ENCODE measurements at places on chromosomes 11 and 22.

DNA sequence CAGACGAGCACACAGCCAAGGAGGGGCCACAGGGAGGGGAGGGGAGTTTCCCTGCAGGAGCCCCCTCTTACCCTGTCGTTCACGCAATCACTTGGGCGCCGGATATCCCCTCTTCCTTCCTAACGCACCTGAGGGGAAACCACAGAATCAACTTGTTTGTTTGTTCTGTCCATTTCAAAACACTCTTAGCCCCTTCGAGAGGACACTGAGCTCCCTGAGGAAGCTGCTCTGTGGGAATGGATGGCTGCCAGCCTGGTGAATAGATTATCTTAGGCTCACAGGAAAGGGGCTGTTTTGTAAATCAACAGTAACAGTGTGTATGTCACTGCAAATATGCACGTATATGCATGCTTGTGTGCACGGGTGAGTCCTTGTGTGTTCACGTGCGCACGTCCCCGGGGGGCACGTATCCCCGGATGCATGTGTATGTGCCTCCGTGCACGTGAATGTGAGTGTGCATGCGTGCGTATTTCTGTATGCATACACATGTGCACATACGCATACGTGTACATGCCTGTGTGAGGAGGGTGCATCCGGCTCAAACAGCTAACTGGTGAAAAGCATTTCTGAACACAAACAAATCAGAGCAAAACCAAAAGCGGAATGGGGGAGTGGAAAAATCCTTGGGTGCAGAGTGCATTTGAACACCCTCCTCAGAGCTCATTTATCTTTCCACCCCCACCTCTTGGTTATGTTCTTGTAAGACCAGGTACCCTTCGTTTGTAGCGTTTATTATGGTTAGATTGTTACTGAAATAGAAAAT lies 7.2 kb downstream of the ARSA start:
- peak; percentile 23 for DNase-seq

GRCh38 chr22:44369916-44370801 lies 57.4 kb upstream of the SHISAL1 start:
- no peak for DNase-seq

DNA sequence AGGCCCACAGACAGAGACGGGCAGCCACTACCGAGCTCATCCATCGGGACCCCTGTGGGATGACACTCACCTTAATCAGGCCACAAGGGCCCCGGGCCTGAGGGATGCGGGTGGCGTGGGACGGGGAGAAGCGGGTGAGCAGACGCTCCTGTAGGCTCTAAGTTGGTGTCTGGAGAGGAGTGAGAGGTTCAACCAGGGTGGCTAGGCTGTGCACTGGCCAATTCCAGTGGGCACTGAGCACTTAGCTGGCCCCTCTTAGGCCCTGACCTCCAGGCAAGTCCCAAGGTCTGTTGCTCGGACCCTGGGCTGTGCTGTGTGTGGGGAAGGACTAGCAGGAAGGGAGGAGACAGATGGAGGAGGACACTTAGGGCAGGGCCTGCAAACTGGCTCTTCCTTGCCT lies 139.3 kb downstream of the ST3GAL4 start:
- no peak for DNase-seq

GRCh38 chr11:57191311-57192219 lies 9.8 kb downstream of the LRRC55 start:
- no peak for DNase-seq

GRCh38 chr11:82703796-82704195 lies 29.9 kb downstream of the FAM181B start:
- DNase-seq, result no peak

- peak; percentile 93 for DNase-seq
Observed at GRCh38 chr11:115784796-115785521, 280.7 kb upstream of the CADM1 start.

DNA sequence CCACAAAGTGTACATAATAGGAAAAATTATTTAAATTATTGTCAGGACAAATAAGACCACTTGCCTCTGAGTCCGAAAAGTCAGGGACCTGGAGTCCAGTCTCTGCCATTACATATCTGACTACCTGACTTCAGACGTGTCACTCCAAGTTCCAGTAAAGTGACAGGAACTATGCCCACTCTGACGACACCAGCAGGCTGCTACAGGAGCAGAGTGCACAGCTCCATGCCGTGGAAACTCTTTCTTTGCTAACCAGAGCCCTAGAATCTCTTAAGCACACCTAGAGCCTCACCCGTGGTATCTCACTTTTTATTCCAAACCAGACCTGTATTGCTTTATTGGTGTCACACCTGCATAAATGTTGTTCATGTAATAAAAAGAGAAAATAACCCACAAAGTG lies 93.7 kb downstream of the PLEKHA7 start:
- no peak for DNase-seq

- DNase-seq, result no peak
Observed at GRCh38 chr11:62025487-62026105, 58.2 kb upstream of the FTH1 start.

DNA sequence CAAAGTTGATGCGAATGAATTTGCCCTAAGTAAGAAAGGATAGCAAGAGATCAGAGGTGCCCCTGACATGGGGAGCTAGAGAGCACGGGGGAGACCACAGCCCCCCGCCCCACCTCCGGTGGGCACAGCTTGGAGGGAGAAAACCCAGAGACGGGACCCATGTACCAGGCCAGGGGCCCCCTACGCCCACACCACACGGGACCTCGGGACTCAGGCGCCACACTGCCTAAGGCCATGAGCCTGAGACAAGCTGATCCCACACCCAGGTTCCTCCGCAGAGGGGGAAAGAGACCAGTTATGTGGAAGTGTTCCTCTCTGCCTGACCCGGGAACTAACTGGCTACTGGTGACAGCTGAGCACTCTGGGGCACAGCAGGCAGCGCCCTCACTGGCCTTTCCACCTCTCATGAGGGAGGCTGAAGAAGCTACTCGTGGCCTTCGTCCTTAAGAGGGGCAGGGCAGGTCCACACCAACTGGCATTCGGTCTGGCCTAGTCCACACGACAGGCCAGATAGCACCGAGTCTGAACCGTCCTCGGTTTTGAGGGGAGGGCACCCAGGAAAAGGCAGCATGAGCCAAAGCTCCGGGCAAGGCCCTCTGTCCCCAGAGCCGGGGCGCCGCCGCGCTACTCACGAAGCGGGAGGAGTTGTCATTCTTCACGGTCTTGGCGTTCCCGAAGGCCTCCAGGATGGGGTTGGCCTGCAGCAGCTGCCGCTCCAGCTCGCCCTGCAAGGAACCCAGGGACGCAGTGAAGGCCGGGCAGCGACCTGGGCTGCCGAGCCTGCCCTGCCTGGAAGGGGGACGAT lies 65.8 kb downstream of the MYH9 start:
- DNase-seq, result no peak

- DNase-seq, result no peak
Observed at GRCh38 chr11:44212128-44212527, 97.8 kb downstream of the ALX4 start.

- peak; percentile 15 for DNase-seq
Observed at GRCh38 chr22:22342697-22343580, 98.4 kb downstream of the VPREB1 start.

- no peak for DNase-seq
Observed at GRCh38 chr11:68040101-68040956, 1.5 kb downstream of the TCIRG1 start.

DNA sequence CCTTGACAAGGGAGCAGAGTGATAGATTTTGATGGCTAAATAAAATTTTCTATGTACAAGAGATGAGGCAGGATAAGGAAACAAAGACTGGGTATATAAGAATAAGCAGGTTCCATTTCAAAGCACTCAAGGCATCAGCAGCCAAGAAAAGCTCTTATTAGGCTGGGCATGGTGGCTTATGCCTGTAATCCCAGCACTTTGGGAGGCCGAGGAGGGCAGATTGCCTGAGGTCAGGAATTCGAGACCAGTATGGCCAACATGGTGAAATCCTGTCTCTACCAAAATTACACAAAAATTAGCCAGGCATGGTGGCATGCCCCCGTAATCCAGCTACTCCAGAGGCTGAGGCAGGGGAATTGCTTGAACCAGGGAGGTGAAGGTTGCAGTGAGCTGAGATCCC lies 563.4 kb upstream of the CCDC179 start:
- DNase-seq, result no peak

DNA sequence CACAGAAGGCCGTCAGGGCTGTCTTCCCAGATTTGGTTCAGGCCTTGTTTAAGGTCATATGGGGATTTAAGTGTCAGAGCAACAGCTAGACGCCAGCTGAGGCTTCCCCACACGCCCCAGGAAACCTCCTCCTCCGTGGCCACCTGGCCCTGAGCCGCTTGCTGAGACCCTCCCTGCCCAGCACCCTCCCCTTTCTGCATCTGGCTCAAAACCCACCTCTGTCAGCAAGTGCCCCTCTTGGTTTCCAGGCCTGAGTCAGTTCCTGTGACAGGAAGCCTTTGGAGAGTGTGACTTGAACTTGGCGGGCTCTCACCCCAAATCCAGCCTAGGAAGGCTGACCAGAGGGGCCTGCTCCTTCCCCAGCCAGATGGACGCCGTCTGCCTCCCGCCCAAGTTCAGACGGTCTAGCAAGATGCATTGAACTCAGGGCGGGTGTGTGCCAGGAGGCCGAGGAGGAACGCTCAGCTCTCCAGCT lies 561 bp downstream of the FXYD2 start:
- DNase-seq, result no peak

GRCh38 chr22:42356533-42356932 lies 75.7 kb downstream of the NFAM1 start:
- no peak for DNase-seq

DNA sequence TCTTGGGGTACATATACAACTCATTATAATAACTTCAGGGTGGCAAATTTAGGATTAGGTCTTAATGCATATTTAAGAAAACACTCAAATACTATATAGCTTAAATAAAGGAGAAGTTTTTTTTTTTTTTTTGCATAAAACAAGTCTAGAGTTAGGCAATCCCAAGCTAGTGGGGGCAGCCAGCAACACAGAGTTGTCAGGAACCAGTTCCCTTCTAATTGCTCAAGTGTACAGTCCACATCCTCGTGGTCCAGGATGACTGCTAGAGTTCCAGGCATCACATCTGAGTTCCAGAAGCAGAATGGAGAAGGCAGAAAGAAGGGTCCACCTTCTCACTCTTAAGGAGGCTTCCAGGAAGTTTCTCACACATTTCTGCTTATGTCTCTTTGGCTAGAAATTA lies 261.9 kb upstream of the PLET1 start:
- no peak for DNase-seq

DNA sequence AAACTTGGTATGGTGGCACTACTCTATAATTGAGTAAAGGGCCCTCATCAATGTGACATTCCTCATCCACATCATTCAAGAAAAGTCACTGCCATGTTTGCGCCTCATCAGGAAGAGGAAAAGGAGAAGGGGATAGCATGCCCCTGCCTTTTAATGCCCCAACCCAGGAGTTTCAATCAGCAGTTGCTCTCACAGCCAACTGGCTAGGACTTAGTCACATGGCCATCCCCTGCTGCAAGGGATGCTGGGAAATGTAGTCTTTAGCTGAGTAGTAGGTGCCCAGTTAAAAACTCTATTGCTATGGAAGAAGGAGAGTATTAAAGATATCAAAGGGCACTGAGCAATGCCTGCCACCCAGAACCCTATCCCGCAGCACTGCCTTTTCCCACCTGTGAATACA lies 10.9 kb upstream of the CCND1 start:
- no peak for DNase-seq

DNA sequence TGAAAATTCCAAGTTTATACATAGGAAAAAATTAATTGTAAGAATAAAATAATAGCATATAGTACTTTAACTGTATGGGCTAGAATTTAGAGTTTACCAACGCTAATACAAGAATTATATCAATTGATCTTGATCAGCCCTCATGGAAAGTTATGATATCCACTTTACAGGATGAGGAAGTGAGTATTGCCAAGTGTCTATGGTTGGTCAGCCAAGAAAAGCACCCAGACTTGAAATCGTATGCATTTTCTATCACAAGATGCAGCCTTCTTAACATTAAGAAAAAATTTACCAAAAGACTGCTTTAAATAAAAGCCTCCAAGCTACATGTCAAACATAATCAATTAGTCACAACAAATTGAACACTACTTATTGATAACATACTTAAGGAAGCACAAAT lies 53.0 kb downstream of the DDI1 start:
- DNase-seq, result no peak

DNA sequence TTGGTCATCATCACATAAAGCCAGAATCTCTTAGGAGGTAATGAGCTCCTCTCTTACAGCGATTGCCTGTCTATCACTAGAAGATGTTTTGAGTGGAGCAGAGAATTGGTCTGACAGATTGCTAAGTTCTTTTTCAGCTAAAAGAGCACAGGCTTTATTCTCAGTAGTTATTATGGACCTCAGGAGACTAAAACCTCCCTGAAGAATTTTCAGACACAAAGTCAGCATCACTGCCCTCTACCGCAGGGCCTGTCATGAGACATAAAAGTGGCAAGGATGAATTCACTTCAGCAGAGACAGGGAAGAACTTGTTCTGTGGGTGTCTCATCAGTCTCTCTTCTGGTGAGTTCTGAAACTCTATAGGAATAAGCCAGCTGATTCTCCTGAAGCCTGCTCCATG lies at the start of gene OR51I2:
Gene OR51I2 (plus strand): TSS at position 301 of the 400 bp plus-strand sequence. CDS start 4,166 bp downstream, outside the sequence.
- DNase-seq, result no peak

- no peak for DNase-seq
Observed at GRCh38 chr22:48832592-48832991, 995.1 kb downstream of the BRD1 start.

- DNase-seq, result no peak
Observed at GRCh38 chr11:33906484-33907186, 14.8 kb upstream of the LMO2 start.

DNA sequence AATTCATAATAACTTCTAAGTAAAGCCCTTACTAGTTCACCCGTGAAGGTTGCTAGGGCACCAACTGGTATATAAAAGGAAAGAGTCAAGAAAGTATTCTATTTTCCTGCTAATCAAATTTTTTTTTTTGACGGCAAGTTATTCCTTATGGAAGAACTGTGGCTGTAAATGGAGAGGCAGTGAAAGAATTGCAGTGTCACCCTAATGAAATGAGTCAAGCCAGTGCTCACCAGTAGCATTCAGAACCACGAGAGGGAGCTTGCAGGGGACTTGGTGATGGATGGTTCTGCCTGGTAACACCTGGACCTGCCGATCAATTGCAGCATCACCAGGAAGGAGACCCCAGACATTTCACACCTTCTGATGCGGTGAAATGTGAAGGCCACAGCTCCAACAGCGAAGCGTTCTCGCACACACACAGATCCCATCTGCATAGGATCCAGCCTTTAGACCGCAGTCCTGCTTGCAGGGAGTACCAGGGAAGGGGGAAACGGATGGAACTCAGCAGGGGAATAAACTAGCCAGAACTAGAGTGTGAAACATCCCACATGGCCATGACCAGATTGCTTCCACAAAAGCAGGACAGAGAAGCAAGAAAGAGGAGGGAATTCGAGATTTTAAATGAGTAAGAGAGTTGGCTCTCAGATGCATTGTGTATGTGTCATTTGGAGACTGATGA lies 326.2 kb downstream of the TBC1D22A start:
- DNase-seq, result no peak

DNA sequence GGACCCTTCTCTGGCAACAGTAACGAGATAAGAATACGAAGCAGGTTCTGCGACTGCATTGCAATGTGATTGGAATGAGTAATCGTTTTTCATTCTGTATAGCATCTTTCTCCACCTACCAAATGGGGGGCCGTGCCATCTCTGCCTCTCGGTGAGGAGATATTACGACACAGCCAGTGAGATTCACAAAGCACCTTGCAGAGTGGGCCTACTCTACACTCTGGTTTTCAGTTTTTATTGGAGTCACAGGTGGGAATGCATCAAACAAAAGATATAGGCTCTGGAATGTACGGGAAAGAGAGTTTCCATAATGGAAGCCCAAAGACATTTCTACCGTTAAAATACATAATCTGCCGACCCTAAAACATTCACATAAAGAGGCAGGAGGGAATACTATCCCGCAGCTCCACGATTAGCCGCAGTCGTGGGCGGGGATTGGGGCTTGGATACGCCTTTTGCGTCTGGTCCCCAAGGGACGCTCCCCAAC lies 423 bp upstream of the RTN3 start:
- DNase-seq, result no peak

All from NCI-H1092 treated with DMSO at 0.1 percent for 48 hours (cell line).